AG08396 (cell line): ENCODE measurements at places on chromosomes 4 and X.

DNA sequence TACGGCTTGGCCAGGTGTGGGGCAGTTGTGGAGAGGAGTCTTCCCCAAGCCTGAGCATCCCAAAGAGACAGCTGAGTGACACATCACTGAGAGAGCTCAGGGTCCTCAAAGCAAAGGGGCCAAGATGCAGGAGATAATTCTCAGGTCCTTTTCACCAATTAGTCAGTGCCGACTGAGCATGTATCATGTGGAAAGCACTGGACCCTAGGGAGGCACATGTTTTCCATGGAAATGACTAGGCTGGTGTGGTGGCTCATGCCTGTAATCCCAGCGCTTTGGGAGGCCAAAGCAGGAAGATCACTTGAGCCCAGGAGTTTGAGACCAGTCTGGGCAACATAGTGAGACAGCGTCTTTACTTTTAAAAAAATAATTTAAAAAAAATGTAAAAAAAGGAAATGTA, 67.3 kb upstream of the PRPS1 start:
- no peak for DNase-seq

- no peak for DNase-seq
Measured at GRCh38 chr4:123077330-123077729, 154.9 kb upstream of the NUDT6 start.

- no peak for DNase-seq
Measured at GRCh38 chrX:132491191-132491590, 2.4 kb upstream of the MBNL3 start.

GRCh38 chr4:47936336-47936735, 22.0 kb upstream of the NFXL1 start:
- DNase-seq: no peak
